ENCODE measurements at places on chromosomes 13 and 19.

- DNase-seq = no peak
Measured at GRCh38 chr19:18214779-18215433, 11.1 kb upstream of the RAB3A start.

DNA sequence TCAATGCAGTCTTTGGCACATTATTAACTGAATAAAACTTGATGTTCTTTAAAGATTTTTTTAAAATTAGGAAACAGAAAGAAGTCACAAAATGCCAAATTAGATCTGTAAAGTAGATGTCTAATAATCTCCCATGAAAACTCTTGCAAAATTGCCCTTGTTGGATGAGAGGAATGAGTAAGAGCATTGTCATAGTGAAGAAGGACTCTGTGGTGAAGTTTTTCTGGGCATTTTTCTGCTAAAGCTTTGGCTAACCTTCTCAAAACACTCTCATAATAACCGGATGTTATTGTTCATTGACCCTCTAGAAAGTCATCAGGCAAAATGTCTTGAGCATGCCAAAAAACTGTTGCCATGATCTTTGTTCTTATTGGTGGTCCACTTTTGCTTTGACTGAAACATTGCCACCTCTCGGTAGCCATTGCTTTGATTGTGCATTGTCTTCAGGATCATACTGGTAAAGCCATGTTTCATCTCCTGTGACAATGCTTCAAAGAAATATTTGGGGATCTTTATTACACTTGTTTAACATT is 549.3 kb downstream of the LIG4 start:
- DNase-seq = no peak

GRCh38 chr13:113559061-113559460 is 25.5 kb upstream of the TFDP1 start:
- DNase-seq = peak; percentile 36

GRCh38 chr13:109792416-109793059 is 6.2 kb upstream of the IRS2 start:
- DNase-seq = no peak

DNA sequence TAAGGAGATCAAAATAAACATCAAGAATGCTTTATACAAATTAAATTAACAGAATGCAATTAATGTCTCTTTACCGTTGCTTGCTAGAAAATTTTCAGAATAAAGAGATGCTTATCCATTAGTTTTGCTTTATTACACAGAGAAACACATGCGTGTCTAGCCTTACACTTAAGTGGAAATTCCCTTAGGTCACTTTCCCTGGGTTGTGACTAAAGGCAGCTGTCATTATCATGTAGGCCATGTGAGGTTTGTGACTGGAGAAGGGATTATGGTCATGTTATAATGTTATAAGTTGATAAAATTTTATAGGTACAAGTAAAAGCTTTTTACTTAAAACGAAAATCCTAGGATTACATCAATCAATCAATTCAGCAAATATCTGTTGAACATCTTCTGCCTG is 121.0 kb downstream of the KCNRG start:
- no peak for DNase-seq

- no peak for DNase-seq
Measured at GRCh38 chr13:87302931-87303330, 368.2 kb upstream of the SLITRK5 start.

DNA sequence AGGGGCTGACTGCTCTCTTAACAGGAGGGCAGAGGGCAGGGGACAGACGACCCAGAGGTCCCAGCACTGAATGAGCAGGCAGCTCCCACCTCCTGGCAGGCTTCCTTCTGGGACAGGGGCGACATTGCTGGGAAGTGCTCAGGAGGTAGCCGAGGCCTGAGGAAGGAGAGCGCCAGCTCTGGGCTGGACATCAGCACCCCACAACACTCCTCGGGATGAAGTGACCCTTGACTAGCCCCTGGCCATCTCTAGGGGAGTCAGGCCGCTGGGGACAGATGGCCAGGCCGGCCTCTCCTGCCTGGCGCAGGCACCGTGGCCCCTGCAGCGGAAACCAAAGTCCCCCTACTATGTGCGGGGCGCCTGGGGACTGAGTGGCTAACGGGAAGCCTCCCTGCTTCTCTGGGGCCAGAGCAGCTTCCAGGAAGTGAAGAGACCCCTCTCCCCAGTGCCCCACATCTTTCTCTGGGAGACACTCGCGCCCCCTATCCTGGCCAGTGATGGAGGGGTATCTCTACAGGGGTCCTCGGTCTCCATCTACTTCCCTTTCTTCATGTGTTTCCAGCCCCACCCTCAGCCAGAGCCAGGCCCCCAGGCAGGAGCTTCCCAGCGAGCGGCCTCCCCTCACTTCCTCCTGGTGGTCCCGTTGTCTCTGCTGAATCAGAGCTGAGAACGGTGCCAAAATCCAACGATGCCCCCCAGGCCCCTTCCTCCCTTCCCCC is 10.1 kb downstream of the PRR36 start:
- no peak for DNase-seq

DNA sequence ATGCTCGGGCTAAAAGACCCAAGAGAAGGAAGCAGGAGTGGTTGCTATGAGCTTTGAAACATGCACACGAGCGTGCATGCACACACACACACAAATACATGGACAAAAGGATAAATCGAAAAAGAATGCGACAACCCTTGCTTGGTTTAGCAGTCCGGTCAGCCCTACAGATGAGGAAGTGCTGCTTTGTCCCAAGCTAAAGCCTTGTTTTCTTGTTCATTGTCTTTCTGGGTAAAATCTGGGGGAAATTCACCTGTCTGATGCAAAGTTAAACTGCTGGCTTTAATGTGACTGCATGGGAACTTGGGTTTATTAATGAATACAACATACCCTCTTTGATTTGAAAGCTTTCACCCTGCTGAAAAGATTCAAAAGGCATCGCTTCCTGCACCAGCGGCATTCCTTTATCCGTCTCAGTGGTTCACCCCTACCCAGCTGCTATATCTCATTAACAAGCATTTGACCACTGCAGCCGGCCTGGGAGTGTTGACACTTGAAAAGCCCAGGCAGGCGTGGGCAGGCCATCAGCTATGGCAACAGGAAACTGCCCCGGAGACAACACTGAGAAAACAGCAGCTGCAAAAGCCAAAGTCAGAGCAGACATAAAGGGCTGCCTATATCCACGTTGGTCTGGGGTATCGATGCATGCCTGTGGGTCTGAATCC is 301.7 kb downstream of the NDFIP2 start:
- DNase-seq = peak; percentile 95

DNA sequence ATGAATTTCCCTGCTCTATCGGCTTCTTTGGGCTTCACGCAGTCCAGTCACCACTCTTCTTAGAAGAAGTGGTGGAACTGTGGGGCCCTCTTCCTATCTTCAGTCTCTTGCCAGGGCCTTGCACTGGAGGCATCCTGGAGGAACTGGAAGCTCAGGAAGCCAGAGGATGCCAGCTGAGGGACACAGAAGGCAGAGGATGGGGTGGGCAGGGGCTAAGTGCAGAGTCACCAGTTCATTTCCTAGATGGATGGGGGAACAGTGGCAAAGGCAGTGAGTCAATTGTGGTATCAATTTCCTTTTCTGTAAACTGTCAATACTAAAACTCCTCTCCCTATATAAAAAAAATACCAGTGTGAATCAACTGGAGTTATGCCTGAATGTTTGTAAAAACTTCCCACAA is 419.7 kb downstream of the KLF12 start:
- DNase-seq = no peak

DNA sequence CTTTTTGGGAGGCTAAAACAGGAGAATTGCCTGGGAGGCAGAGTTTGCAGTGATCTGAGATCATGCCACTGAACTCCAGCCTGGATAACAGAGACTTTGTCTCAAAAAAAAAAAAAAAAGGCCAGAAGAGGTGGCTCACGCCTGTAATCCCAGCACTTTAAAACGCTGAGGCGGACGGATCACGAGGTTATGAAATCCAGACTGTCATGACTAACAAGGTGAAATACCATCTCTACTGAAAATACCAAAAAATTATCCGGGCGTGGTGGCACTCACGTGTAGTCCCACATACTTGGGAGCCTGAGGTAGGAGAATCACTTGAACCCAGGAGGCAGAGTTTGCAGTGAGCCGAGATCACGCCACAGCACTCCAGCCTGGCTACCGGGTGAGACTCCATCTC is 39.9 kb downstream of the ZNF611 start:
- DNase-seq = peak; percentile 71

GRCh38 chr13:81771951-81772350 is 1431.0 kb upstream of the SPRY2 start:
- DNase-seq = no peak

- peak; percentile 87 for DNase-seq
Measured at GRCh38 chr13:103351035-103351828, 285.0 kb upstream of the SLC10A2 start.

GRCh38 chr13:23377579-23377978 is 55.9 kb downstream of the SACS start:
- no peak for DNase-seq

- no peak for DNase-seq
Measured at GRCh38 chr19:55738302-55738701, at the start of gene NLRP9. Gene NLRP9 (minus strand): TSS chr19:55738402. CDS start chr19:55738374, 28 bp downstream.

DNA sequence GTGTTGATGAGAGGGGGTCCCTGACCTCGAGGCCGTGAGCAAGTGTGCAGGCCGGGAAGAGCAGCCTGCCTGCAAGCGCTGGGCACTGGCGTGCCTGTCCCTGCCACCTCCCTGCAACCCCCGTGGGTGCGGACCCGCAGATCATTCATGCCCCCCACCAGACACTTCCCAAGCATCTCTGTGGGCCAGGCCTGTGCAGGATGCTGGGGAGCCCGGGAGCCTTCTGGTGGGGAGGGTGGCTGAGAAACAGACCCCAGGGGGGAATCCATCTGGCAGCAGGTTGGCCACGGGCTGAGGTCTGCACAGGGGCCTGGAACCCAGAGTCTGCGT is 18.4 kb upstream of the CACTIN start:
- no peak for DNase-seq

- peak; percentile 82 for DNase-seq
Measured at GRCh38 chr19:35013041-35013819, 13.1 kb downstream of the GRAMD1A start.

Measured in islet precursor cell (in vitro differentiated cells).